ENCODE measurements at places on chromosomes 5 and 9.

DNA sequence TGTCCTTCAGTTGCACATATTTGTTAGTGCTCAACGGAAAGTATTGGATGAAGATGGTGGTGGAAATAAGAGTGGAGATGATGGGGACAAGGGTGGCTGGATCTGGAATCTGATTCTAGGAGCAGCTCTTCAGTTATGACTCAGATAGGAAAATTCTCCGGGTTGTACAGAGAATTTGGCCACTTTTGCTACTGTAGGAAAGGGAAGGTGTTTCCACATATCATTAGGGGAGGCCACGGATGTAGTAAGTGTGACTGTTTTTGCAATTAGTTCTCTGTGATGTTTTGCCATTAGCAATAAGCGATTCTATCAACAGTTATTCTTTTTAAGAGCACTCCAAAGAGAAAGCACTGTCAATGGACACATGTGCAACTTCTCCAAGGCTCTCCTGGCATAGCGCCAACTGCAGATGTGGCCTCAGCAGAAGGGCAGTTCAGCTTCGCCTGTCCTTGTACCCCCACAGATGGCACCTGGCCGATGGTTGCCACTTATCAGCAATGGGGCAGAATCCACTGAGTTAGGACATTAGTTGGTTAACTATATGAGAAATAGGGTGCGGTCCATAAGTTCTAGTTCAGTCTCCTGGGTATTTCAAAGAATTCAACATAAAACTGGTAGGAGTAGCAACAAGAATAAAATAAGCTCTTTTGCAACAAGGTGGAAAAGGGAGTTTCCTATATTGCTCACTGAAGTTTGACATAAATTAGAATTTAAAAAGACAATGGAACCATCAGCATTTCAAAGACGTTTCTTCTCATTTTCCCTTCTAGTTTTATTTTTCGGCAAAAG is 96.3 kb downstream of the ARSB start:
- DNase-seq = no peak

- DNase-seq = no peak
Measured at GRCh38 chr9:81819155-81819554, 109.1 kb upstream of the SPATA31D4 start.

DNA sequence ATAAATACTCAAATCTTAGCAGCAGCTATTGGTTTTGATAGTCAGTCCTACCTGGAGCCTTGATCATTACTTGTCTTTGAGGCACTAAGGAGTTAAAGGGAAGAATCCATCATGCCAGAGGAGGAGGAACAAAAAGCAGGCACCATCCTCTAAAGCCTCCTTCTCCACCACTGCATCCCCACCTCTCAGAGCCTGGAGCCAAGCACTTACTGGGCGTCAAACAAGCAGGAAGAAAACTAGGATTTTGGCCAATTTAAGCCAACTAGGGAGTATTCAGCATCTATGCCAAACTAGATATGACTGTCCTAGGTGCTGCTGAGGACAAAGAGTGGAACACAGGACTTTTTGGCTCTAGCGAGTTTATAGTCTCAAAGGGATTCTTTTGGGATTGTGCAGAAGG is 152.5 kb downstream of the PPP2R2B start:
- DNase-seq = no peak

- no peak for DNase-seq
Measured at GRCh38 chr5:53856506-53856905, 296.1 kb downstream of the NDUFS4 start.

- DNase-seq = no peak
Measured at GRCh38 chr5:168317096-168317520, 25.7 kb downstream of the WWC1 start.

DNA sequence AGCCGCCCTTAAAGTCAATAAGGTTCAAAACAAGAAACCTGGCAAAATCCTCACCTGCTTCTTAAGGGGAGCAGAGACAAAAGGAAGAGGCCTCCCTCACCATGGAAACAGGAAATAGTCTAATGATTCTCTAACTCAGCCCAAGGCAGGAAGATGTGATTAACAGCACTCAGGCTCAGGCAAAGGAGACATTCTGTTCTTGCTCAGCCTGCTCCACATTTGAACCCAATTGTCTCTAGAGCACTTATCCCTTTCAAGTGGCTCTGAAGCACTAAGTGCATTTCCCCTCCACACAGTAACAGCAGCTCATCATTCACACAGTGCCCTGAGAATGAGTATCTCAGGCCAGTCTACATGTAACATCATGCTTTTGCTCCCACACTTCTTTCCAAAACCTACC is 72.3 kb downstream of the NIPSNAP3B start:
- no peak for DNase-seq

GRCh38 chr9:110911659-110912418 is 126.4 kb downstream of the LPAR1 start:
- DNase-seq = no peak

GRCh38 chr5:36056422-36056821 is 10.3 kb downstream of the UGT3A2 start:
- no peak for DNase-seq

GRCh38 chr9:4734150-4734549 is 6.9 kb downstream of the AK3 start:
- no peak for DNase-seq

GRCh38 chr9:97958812-97959511 is 21.0 kb upstream of the HEMGN start:
- no peak for DNase-seq

- no peak for DNase-seq
Measured at GRCh38 chr5:172463031-172463430, 8.7 kb upstream of the SH3PXD2B start.

- no peak for DNase-seq
Measured at GRCh38 chr5:150628936-150629485, 11.4 kb upstream of the SYNPO start.

Measured in stimulated activated CD4-positive, alpha-beta T cell treated with anti-CD3 and anti-CD28 coated beads, Interleukin-15, amount 100 ng/mL, for 48 hours (primary cell).